ENCODE measurements at places on chromosomes 4 and X.

DNA sequence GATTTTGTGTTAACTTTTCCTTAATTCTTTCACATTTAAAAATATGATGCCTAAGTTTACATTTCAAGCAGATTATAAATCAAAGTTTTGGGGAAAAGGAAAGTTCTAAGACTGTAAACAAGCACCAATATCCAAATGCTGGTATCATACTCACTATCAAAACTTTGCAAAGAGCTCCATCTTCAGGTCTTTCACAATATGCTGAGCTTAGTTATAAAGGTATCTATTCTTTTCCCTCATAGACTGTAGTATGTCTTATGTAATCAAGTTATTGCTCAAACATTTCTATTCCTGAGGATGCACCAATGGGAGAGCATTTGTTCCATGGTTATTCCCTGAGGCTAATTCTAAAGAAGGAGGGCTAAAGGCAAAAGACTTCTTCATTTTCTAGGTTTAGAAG is 207.9 kb upstream of the FAM241A start:
- no peak for DNase-seq

DNA sequence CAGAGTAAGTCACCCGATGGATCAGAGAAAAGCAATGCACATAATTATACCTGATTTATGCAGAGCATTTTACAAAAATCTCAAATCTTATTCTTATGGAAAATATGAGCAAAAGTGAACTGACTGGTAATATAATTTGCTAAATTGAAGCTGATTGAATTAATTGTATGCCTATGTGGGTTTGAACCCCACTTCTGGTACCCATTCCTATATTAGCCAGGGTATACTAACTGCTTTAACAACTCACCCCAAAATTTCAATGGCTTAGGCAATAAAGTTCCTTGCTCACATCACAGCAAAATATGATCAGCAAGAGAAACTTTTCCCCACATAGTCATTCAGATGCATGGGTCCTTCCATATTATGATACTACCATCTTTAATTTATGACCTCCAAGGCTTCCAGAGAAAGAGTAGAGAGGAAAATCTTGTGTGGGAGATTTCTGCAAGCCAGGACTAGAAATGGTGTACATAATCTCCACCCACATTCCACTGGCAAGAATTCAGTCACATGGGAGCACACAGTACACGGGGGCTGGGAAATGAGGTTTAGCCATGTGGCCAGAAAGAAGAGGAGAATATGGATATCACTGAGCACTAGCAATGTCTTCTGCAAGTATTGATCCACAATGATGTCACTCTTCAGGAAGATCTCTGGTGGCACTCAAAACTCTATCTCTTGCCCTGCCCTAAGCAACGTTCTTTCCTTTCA is 640.7 kb downstream of the BCOR start:
- DNase-seq: no peak

GRCh38 chr4:5638316-5638715 is 70.0 kb downstream of the EVC2 start:
- DNase-seq: no peak

GRCh38 chr4:84965553-84966381 is 723 bp downstream of the WDFY3 start:
- peak; percentile 24 for DNase-seq

- DNase-seq: no peak
Observed at GRCh38 chr4:127238956-127239475, 393.7 kb upstream of the INTU start.

DNA sequence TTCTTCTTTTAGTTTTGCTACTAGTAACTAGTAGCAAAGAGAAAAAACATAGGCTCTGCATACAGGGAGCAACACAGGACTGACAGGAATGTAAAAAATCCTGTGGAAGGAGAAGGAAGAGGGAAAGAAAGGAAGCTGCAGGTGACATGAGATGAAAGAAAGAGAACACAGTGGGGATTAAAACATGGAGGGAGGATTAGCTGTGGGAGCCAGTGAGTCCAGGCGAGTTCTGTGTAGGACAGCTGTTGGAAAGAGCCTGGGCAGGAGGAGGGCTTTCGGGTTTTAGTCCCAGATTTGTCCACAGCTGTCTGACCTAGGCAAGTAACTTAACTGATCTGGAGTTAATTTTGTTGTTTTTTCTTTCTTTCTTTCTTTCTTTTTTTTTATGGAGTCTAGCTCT is 21.6 kb downstream of the CCNG2 start:
- no peak for DNase-seq
